ENCODE measurements at places on chromosomes 2 and 18. TPM values are rescaled to one million over a fixed set of nuclear protein-coding genes. Genes with fewer than 3 reads are reported as not detected.
A peak's percentile ranks its signal among the peaks of the same experiment; 100 is the strongest.

DNA sequence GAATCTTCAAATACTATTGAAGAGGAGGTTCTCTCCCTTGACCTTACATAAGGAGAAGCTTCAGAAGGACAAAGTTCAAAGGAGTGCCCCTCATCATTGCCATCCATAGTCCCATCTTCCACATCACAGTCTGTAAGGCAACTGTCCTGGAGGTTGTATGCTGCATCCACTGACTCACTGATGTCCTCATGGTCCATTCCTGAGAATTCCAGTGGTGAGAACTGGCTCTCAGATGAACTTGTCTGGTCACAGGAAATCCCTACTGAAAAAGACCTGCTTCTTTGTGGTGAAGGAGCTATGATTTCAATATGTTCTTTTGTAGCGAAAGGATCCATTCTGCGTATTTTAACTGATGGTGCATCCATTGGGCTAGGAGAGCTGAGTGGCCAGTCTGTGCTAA is 52.2 kb downstream of the EIF2AK3 start:
- no peak for DNase-seq

DNA sequence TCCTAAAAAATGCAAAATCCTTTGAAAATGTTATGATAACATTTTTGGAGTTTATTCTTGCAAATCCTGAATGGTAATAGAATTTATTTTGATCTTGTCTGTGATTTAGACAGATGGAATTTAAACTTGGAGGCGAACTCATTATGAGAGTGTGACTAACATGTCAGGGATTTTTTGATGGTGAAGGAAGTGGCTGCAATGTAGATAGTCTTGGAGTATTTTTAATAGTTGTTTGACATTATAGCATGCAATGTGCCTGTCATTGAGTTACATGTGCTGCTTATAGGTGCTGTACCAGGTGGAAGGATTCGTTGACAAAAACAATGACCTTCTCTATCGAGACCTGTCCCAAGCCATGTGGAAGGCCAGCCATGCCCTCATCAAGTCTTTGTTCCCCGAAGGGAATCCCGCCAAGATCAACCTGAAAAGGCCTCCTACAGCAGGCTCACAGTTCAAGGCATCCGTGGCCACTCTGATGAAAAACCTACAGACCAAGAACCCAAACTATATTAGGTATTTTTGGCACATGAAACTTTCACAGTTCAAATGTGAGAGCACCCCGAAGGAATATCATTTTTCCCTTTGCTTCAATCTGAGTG is 141.8 kb downstream of the MYO1B start:
- DNase-seq, result peak; percentile 83

OSR1 gene
- 1.9 TPM for total RNA-seq

MOGAT1 gene
- total RNA-seq, result not detected

MC2R gene
- not detected for total RNA-seq
